Fibroblast of skin of left biceps (primary cell): ENCODE measurements at places on chromosomes 5 and 9.
A peak's percentile ranks its signal among the peaks of the same experiment; 100 is the strongest.

DNA sequence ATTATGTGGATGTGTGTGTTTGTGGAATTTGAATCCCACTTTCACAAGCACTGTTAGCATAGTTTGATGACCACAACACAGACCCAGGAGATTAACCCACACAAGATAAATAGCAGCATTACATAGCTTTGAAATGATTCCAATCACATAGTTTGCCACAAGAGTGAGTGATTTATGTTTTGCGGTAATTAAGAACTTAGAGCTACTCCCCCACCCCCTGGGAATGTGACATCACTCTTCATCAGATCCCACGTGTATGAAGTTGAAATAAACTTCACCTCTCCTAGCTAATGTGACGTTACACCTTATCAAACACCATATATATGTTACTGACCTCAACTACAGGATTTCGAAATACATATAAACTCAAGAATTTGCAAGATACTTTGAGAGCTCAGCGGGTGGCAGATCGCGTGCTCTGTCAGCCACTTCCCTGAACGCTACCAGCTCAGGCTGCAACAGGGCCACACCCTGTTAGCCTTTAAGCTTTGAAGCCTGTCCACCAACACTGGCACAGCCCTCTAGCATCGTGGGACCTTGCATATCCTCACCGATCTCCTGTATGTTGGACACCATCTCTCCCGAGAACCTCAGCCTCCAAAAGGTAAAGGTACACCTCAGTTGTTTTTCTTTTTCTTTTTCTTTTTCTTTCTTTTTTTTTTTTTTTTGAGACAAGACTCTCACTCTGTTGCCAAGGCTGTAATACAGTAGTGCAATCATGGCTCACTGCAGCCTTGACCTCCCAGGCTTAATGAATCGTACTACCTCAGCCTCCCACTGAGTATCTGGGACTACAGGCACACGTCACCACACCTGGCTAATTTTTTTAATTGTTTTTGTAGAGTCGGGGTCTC is 1.7 kb upstream of the AGTPBP1 start:
- DNase-seq: peak; percentile 74

DNA sequence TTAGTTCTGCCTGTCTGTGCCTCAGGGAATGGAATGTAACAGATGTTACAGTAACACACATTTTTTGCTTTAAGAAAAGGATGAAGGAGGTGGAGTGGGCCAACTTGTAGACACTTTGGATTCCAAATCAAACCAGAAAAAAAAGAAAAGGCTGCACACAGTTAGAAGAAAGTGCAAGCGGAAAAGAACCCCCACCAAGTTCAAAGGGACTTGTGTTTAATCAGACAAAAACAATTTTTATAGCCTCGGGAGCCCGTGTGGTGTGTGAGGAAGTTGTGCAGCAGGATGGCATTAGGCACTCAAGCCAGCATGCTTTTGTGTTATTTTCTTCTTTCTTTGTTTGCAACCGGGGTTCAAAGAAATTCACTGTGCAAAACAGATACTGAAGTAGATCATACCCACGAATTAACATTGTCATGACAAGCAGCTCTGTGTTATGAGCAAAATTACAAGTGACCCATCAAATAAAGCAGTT is 189.5 kb downstream of the SEMA5A start:
- no peak for DNase-seq

DNA sequence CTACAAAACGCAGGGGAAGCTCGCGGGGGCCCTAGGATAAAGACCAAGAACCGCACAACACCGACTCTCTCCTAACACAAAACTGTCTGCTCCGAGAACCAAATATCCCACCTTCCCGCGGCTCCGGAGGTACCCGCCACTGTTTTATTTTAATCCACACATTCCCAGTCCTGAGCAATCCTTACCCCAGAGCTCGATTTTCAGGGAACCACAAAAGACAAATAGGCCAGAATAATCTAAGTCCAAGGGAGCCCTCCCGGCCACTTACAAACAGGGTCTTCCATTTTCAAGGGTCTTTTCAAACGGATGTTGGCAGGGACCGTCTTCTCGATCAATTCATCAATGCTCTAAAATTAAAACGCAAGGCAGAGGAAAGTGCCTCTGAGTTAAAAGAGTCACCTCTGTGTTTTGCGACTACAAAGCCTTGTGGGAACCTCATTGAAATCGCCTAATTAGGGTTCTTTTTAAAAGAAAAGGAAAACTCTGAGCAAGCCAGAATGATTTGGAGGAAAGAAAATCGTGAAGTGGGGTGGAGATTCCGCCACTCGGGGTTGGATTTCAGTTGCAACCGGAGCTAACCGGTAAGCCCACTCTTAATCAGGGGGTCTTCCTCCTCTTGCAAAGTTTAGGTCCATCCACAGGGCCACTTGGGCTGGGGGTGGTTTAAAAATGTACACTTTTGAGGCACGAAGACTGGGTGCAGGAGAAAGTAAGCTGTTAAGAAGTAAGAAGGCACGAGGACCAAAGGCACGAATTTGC is 1.0 kb downstream of the GLDC start:
- DNase-seq: no peak

- DNase-seq: no peak
Observed at GRCh38 chr5:112228667-112229066, 190.4 kb downstream of the EPB41L4A start.

GRCh38 chr5:75514323-75514722 is 2.6 kb downstream of the POLK start:
- no peak for DNase-seq

GRCh38 chr9:104287253-104287878 is 193.3 kb downstream of the SMC2 start:
- no peak for DNase-seq
